Urinary bladder (tissue), 4 donors: ENCODE measurements at places on chromosomes 6 and 20. TPM values are rescaled to one million over a fixed set of nuclear protein-coding genes. Genes with fewer than 3 reads are reported as not detected.
A peak's percentile ranks its signal among the peaks of the same experiment; 100 is the strongest.

- no peak for DNase-seq
Observed at GRCh38 chr6:5469101-5469846, 208.0 kb downstream of the FARS2 start.

DNA sequence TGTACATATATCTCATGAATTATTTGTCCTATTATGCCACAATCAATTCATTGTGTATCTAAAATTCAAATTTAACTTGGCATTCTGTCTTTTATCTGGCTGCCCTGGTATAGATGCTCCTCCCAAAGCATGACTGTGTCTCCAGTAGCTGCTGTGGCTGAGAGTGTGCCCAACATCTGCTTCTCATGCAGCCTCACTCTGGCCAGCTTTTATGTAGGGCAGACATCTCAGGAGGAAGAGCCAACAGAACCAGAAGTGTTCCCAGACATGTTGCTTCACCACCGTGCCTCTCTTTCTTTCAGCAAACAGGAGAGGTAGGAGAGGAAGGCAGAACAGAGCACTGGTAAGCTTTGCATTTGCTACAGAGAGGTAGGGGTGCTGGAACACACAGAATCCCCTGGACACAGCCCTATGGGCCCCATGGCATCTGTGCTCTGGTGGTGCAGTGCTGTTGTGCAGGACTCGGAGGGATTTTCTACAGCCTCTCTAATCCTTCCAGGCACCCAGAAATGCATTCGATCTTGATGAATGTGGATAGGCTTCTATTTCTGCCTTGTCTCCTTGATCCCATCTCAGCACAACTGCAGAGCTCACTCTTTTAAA lies 637.1 kb downstream of the UTRN start:
- no peak for DNase-seq

GRCh38 chr6:151729829-151730495 lies 77.5 kb upstream of the ESR1 start:
- no peak for DNase-seq

DNA sequence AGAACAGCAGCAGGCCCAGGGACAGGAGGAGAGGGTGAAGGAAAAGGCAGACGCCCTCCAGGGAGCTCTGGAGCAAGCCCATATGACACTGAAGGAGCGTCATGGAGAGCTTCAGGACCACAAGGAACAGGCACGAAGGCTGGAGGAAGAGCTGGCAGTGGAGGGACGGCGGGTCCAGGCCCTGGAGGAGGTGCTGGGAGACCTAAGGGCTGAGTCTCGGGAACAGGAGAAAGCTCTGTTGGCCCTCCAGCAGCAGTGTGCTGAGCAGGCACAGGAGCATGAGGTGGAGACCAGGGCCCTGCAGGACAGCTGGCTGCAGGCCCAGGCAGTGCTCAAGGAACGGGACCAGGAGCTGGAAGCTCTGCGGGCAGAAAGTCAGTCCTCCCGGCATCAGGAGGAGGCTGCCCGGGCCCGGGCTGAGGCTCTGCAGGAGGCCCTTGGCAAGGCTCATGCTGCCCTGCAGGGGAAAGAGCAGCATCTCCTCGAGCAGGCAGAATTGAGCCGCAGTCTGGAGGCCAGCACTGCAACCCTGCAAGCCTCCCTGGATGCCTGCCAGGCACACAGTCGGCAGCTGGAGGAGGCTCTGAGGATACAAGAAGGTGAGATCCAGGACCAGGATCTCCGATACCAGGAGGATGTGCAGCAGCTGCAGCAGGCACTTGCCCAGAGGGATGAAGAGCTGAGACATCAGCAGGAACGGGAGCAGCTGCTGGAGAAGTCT lies 25.5 kb downstream of the C20orf173 start:
- DNase-seq, result no peak

DNA sequence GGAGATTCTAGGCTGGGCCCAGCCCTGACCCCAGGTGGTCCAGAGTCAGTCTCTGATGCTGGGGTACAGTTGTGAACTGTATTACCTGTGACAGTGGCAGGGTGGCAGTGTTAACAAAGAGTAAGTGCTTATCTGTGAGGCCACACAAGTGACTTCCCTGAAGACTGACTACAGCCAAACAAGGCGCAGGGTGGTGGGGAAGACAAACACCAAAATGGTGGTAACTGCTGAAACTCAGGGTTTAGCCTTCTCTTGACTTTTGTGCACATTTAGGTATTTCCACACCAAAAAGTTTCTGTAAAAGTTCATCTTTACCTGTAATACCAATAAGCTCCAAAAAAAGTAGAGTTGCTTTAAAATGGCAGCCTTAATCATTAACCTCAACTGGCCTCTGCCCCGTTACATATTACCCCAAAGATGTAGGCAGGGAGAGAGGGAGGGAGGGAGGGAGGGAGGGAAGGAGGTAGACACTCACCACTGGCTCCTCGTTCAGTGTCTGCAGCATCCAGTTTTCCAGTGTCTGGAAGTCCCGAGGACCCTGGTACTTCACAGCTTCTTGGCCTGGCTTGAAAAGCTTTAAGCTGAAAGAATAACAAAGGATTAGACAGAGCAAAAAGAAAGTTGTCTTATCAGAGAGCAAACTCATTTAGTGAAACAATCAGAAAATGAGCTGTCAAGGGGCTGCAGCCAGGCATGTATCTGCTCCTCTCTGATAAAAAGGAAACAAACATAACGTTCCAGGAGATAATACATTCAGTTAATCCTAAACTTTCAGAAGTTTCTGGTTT lies 11.3 kb downstream of the TXNDC5 start:
- no peak for DNase-seq

DNA sequence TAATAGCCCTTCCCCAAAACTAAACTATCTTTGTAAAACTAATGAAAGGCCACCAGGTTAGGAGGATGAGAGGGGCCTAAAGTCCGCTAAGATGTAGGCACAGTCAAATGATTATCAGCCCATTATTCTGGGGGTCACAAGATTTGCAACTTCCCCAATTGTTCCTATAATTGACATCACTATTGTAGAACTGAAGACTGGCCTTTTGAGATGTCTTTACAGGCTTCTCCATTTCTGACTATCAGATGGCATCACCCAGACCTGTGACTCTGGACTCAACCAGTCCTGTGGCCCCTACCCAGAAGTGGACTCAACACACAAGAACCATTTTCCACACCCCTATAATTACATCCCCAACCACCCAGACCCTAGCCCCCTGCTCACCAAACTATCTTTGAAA lies 61.5 kb upstream of the MAP7 start:
- no peak for DNase-seq

DNA sequence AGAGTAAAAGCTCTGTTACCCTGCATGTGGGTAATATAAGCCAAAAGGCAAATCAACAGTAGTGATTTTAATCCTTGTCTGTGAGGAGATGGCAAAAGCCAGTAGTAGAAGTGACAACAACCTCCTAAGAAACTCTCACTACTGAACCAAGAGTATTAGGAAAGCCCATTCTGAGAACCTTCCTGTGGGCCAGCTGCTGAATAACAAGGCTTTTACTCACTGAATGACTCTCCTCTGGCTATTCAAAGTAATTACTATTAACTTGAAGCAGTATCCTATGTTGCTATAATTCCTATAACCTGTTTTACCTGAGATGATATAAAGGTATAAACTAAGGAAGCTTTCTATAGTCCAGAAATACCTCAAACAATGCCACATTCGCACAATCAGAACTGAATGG lies 55.1 kb downstream of the CHD6 start:
- no peak for DNase-seq

- no peak for DNase-seq
Observed at GRCh38 chr6:4649728-4650127, 126.5 kb upstream of the CDYL start.

- DNase-seq, result no peak
Observed at GRCh38 chr6:141169419-141169818, 963.3 kb upstream of the GJE1 start.

DNA sequence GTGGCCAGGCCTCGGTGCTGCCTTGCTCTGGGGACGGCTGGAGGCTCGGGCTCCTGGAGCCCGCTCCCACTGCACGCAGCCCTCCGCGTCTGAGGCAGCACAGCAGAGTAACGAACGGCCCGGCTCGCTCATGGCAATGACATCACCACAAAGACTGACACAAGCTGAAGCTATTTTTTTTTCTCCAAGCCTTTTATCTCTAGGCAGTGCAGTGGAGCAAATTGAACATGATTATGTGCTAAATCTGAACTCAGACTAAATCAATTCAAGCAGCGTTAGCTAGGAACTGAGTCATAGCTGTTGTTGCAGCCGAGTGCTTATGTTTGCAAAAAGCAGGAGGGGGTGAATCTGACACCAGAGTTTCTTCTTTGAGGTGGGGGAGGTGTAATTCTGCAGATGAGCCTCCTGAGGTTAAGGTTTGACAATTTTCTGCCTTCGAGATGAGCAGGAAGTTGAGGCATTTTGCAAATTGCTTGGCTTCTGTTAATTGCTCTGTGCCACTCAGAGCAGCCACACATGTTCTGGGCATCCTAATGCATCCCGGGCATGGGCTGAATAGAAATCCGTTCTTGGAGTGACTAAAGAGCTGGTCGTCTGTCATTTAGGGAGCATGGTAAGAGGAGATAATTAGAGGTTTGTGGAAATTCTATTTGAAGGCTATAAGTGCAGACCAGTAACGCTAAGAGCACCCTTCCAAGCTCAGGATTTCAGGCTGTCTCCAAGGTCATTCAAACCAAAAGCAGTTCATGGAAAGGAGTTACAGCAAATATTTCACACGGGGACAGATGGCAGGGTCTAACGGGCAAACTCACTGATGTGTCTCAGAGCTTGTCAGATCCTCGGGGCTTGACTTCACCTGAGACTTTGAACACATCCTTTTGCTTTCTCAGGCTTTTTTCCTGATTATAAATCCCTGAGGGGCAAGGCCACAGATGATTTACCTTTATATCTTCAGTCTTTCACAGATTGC lies 155.1 kb upstream of the ENPP5 start:
- DNase-seq, result no peak

GRCh38 chr20:5354901-5355300 lies 38.1 kb upstream of the PROKR2 start:
- no peak for DNase-seq

GRCh38 chr6:37743926-37744325 lies 46.2 kb upstream of the MDGA1 start:
- no peak for DNase-seq

DNA sequence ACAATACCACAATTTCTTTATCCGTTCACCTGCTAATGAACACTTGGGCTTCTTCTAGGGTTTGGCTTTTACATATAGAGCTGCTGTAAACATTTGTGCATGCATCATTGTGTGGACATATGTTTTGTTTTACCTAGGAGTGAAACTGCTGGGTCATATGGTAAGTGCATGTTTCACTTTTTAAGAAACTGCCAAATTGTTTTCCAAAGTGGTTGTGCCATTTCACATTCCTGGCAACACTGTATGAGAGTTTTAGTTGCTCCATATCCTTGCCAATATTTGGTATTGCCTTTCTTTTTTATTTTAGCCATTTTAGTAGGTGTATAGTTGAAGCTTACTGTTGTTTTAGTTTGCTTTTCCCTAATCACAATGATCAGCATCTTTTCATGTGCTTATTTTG lies 14.1 kb upstream of the RPN2 start:
- DNase-seq, result no peak

GRCh38 chr20:36925234-36925633 lies 26.3 kb downstream of the SAMHD1 start:
- no peak for DNase-seq

- DNase-seq, result no peak
Observed at GRCh38 chr20:24106150-24106800, 117.7 kb upstream of the GGTLC1 start.

DNA sequence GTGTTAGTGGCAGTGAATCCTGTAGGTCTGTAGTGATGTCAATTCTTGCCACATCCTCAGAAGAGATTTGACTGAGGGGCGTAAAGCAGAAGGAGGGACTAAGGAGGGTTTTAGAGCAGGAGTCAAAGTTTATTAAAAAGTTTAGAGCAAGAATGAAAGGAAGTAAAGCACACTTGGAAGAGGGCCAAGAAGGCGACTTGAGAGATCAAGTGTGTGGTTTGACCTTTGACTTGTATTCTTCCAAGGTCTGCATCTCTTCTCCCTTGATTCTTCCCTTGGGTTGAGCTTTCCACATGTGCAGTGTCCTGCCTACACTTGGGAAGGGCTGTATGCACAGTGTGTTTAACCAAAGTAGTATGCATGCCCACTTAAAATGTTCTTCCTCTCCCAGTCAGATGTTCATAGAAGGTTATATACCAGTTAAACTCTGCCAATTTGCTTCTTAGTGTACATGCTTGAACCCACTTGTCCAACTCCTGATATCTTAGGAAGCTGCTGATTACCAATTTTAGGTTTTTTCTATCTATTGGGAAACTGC lies 627.6 kb downstream of the MMUT start:
- no peak for DNase-seq

GRCh38 chr20:44407402-44408184 lies 52.1 kb downstream of the HNF4A start:
- peak; percentile 47 for DNase-seq

GRCh38 chr6:105359419-105360370 lies 43.2 kb downstream of the PREP start:
- no peak for DNase-seq

GRCh38 chr6:132188556-132189264 lies 212.6 kb downstream of the MOXD1 start:
- DNase-seq, result no peak

GRCh38 chr6:111823831-111824607 lies 49.2 kb downstream of the FYN start:
- DNase-seq, result peak; percentile 32

- no peak for DNase-seq
Observed at GRCh38 chr6:36347621-36348020, 10.9 kb upstream of the BNIP5 start.

DNA sequence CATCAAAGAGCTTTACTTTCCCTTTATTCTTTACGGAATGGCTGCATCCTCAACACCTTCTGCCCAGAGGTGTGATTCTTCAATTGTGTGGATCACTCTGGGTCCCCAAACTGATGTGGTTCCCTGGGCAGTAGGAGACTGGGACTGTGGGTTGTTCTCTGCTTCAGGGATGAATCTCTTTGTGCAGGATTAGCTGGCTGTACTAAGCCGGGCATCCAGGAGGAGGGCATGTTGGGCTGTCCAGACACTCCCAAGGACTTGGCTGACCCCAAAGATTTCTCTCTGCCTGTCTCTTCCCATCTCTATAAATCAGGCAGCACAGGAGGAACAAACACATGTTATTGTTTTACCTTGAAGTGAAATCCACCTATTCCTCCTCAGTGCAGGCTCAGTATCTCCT lies 15.3 kb downstream of the FARS2 start:
- no peak for DNase-seq

DNA sequence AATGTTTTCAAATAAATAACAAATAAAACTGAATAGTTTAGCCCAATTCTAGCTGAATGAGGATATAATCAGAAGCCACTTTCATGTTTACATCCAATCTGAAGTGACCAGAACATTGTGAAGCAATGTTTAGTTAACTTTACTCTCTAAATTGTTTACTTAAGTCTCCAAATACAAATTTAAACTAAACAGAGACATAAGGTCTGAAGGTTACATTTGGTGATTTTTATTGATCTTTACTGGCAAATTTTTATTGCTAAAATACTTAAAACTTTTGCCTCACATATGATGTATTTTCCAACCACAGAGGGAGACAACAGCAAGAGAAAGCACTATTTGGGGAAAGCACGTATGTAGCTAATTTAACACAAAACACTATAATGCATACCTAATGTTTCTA lies 106.8 kb upstream of the THEMIS start:
- DNase-seq, result no peak

- no peak for DNase-seq
Observed at GRCh38 chr6:21265034-21265729, 328.4 kb upstream of the SOX4 start.

LTB gene
- 2.1 TPM for total RNA-seq

WASF1 gene
- total RNA-seq, result 14.5 TPM

UNC5CL gene
- total RNA-seq, result 0.37 TPM

PDE10A gene
- 26.6 TPM for total RNA-seq

OR5V1 gene
- not detected for total RNA-seq

ASIP gene
- not detected for total RNA-seq

VARS1 gene
- total RNA-seq, result 16.7 TPM

THBS2 gene
- total RNA-seq, result 140 TPM

FAM217A gene
- total RNA-seq, result not detected

KCNQ5 gene
- 3.0 TPM for total RNA-seq
